ENCODE measurements at places on chromosomes 1 and 21.

- peak; percentile 71 for DNase-seq
Measured at GRCh38 chr21:40516335-40516734, 330.6 kb downstream of the DSCAM start.

DNA sequence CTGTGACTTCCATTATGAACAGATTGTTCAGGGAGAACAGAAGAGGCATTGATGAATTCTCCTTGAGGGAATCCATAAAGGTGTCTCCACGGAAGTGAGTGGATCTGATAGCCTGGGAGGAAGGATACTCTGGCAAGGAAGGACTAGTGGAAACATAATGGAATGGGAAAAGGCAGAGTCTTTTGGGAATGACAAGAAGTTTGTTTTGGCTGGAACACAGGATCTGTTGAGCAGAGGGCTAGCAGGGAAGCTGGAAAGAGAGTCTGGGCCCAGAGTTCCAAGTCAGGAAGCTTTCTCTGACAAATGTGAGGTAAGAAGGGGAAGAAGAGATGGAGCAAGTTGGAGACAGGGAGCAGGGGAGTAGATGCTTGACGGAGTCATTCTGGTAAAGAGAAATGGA is 8.1 kb downstream of the ADAMTS5 start:
- DNase-seq, result no peak

GRCh38 chr1:80468356-80468755 is 1332.4 kb upstream of the ADGRL2 start:
- DNase-seq, result no peak

DNA sequence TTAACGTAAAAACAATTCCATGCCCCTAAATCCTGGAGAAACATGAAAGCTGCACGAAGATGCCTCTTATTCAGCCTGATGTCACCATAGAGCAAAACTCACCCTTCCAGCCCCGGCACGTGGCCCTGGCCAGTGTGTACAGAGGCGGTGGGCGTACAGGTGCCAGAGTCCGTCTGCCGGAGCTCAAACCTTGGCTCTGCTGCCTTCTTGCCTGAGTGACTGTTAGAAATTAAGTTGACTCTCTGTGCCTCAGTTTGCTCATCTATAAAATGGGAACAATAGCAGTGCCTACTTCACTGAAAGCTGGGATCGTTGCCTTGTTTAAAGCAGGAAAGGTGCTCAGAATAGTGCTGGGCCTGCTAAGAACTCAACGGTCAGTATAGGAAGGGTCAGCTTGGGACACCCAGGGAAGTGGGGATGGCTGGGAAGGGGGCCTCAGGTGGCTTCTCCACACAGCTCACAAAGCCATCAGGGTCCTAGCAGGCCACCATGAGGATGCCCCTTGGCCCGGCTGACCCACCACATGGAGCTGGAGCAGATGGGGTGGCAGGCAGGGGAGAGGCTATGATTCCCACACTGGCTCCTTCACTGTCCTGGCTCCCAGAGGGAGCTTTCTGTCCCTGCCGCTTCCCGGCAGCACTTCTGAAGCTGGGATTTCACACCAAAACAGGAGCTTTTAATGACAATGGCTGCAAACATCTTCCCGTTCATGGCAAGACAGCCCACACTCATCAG is 237.2 kb downstream of the NPHP4 start:
- no peak for DNase-seq

- DNase-seq, result no peak
Measured at GRCh38 chr1:229947968-229948367, 119.1 kb upstream of the GALNT2 start.

DNA sequence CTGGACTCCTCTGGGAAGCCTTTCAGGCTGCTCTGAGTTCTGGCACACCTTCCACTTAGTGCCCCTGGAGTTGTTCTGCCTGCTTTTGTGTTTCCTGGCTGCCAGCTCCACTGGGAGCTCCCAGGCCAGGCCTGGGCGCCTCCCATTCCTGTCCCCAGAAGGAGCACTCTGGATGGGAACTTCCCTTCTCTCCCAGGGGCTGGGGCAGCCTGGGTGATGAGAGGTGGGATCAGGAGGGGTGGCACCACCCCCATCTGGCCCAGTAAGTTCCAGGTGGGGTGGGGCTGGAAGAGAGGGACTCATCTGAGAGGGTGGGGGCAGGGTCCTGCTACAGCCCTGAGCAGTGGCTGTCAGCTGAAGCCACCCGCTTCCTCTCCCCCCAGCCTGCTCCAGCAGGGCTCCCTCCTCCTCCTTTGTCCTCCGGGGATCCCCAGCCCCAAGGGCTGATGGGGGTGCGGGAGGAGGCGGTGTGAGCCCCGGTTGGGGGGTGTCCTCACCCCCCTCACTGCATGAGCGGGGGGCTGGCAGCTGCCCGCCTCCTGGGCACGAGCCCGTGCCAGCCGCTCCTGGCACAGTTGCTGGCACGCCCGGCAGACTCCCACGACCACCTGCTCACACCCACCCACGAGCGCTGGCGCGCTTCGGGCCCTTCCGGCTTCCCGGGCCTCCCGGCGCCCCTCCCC is 4.7 kb downstream of the FOXO6 start:
- no peak for DNase-seq

DNA sequence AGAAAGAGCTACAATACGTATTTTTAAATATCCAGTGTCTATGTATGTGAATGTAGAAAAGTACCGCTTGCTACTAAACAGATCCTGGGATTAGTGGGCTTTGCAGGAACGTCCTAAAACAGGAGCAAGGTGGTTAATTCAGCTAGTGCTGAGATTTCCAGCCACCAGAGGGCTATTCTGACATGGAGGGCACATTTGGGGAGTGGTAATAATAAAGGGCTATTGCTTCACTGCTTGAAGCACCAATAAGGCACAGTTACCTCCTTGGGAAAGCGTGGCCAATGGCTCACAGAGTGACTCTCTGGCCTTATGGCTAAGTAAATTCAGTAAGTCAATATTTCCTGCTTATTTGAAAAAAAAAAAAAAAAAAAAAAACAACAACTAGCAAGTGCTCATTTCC is 152.4 kb downstream of the GABPA start:
- no peak for DNase-seq

DNA sequence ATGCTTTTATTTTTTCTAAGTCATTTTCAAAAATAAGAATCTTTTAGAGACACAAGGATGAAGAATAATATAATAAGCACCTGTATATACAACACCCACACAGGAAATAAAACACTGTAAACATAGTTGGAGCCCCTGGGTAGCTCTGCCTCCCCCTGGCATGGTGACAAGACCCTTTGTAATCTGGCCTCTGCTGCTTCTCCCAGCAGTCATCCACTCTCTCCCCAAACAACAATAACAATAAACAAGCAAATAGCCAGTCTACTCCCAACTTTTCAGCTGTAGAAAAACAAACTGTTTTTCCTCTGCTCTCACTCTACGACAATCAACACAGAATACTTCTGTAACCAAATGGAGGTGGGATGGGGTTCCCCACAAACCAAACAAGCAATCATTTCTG is 110.1 kb downstream of the CSMD2 start:
- no peak for DNase-seq

- no peak for DNase-seq
Measured at GRCh38 chr1:162997499-162998285, 71.5 kb upstream of the RGS4 start.

DNA sequence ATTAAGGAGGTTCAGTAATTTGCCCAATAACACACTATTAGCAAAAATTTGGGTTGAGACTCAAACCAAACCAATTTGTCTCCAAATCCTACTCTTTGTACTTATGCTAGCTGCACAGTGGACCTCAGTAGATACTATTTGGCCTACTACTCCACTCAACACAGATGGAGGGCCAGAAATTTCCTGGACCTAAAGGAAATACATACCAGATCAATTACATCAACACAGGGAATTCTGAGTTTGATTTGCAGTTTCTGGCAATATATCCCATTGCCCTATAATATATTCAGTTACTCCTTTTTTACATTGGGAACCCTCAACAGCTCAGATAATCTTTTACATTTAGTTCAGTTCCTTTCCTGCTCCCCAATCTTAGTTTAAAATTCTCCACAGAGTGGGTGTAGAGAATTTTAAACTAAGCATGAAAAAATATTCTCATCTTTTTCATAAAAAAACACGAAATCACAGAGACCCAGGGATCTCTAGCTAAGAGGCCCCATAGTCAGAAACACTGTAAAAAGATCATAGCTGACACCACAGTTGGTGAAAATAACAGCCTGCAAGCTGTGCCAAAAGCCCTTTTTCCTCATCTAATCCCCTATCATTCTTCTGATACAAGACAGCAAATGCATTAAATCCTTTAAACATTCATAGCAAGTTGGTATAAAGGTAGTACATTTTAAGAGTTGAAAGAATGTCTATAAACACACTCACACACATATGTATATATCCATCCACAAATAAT is 317.7 kb upstream of the ESRRG start:
- DNase-seq, result no peak

DNA sequence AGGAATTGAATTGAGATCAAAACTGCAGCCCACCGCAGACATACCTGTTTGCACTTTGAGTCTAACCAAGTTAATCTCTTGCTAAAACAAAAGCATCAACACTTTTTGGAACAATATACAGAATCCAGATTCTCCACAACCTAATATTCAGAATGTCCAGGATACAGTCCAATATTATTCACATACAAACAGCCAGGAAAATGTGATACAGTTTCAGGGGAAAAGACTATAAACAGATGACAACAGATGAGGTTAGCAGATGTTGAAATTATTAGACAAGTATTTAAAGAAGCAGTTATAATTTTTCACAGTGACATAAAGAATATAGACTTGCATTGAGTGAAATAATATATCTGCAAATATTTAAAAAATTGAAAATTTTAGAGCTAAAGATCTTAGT is 678.1 kb upstream of the CXADR start:
- DNase-seq, result no peak

- no peak for DNase-seq
Measured at GRCh38 chr1:220313576-220313975, 41.3 kb upstream of the RAB3GAP2 start.

- no peak for DNase-seq
Measured at GRCh38 chr21:27813750-27814149, 846.9 kb upstream of the ADAMTS5 start.

DNA sequence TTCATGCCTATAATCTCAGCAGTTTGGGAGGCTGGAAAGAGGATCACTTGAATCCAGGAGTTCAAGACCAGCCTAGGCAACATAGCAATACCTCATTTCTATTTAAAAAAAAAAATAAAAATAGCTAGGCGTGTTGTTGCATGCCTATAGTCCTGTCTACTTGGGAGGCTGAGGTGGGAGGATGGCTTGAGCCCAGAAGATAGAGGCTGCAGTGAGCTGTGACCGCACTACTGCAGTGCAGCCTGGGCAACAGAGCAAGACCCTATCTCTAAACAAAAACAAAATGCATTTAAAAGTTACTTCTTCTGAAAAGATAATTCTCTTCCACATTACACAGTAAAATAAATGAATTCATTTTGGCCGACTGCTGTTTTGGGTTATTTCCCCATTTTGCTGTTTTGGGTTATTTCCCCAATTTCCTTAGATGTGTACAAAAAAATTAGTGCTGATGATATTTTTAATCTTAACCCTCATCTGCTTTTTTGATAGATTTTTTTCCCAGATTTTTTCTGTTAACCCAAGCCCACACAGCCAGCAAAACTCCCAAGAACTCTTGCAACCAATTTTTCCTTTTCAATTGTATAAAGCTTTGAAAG is 23.0 kb upstream of the SAMSN1 start:
- no peak for DNase-seq
